Stimulated activated naive CD4-positive, alpha-beta T cell (primary cell): ENCODE measurements at places on chromosomes 1 and 21.

- DNase-seq = no peak
Measured at GRCh38 chr1:3922201-3922725, 22.2 kb upstream of the C1orf174 start.

DNA sequence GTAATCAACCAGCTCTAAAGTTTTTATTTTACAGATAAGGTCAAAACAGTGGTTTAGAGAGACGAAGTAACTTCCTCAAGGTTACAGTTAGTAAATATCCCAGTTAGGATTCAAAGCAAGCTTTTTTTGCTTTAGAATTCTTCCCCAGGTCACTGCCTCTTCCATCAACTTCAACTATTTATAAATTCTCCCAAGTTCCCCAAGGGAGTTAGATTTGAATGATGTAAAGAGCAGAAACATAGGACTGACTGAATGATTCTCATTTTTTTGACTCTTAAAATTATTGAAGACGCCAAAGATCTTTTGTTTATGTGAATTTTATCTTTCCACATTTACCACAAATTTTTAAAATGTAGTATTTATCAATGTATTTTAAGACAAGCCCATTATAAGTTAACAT, 4.1 kb downstream of the POGZ start:
- DNase-seq = no peak

DNA sequence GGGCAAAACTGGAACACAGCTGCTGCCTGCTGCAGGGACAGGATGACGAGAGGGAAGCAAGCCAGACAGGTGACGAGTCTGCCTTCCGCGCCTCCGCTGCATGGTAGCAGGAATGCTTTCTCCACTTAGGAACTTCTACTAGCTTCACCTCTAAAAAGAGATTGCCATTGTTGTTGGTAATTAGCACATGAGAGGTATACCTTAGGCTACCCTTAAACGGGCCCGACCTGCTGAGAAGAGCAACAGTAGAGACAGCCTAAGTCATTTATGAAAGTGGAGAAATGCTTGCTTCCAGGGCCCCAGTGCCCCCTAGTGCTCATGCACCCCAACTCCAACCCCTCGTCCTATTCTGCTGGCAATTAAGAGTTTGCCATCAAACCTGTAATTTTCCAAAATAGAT, 96.9 kb upstream of the AKT3 start:
- DNase-seq = peak; percentile 7

GRCh38 chr1:153527023-153527682, 8.6 kb downstream of the S100A6 start:
- DNase-seq = no peak

DNA sequence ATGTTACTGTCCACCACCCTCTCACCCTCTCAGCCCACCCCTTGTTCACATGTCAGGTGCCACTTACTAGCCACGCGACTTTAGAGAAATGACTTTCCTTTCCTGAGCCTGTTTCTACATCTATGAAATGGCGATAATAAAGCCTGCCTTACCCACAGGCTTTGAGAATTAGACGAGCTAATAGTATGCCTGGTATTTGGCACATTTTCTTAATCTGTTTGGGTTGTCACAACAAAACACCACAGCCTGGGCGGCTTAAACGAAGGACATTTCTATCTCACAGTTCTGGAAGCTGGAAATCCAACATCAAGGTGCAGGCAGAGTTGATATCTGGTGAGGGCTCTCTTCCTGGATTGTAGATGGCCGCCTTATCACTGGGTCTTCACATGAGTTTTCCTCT, 273.9 kb upstream of the FMN2 start:
- no peak for DNase-seq

DNA sequence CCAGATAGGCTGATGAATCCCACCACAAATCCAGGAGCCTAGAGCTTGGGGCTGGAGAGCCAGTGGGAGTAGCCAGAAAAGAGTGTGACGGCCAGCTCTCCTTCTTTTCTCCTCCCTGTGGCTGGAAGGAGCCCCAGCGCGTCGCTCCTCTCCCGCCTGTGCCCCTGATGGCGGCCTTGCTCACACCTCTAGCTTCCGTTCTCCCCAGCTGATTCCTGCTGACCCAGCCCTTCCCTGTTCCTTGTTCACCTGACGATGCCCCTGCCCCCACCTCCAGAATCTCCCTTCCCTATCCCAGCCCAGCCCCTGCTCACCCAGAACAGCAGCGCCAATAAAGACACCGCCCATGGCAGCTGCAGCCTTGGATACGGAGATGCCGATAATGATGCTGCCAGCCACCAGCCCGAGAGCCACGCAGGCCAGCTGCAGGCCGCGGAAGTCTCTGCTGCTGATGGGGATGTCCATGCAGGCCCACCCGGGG, 656 bp downstream of the KNCN start:
- DNase-seq = no peak

GRCh38 chr1:245611251-245611650, 456.5 kb downstream of the KIF26B start:
- DNase-seq = no peak

- DNase-seq = no peak
Measured at GRCh38 chr1:163361123-163361934, 39.6 kb downstream of the NUF2 start.

DNA sequence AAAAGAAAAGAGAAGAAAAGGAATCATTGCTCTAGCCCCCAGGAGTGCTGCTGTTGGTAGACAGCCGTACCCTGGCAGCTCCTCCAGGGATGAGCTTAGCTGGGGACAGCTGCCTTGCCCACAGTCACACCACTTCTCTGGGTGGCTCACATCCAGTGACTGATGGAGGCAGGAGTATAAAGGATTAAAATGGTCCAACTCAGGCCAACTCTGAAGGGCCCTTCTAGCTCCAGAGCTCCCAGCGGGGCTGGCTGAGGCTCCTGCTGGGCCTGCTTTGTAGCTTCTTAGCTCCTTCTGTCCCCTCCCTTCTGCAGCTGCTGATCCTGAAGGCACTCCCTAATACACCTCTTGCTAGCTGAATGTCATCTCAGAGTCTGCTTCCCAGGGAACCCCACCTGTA, 4.4 kb downstream of the CITED4 start:
- no peak for DNase-seq

- no peak for DNase-seq
Measured at GRCh38 chr1:116388122-116388521, 15.1 kb downstream of the ATP1A1 start.

GRCh38 chr1:169047074-169047473, 59.4 kb upstream of the ATP1B1 start:
- no peak for DNase-seq

DNA sequence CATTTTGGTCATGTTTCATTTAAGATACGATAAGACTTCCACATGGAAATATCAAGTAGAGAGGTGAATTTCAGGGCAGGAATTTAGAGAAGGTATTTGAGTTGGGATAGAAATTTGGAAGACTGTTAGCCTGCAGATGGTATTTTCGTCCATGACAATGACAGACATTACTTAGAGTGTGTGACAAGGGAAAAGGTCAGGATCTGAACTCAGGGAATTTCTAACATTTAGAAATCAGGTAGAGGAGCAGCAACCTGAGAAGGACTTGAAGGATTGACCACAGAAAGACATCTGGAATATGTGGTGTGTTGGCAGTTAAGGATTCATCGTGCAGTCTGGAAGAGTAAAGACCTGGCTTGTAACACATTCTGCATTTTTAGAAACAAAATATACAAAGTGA, 57.9 kb downstream of the RABGAP1L start:
- no peak for DNase-seq

DNA sequence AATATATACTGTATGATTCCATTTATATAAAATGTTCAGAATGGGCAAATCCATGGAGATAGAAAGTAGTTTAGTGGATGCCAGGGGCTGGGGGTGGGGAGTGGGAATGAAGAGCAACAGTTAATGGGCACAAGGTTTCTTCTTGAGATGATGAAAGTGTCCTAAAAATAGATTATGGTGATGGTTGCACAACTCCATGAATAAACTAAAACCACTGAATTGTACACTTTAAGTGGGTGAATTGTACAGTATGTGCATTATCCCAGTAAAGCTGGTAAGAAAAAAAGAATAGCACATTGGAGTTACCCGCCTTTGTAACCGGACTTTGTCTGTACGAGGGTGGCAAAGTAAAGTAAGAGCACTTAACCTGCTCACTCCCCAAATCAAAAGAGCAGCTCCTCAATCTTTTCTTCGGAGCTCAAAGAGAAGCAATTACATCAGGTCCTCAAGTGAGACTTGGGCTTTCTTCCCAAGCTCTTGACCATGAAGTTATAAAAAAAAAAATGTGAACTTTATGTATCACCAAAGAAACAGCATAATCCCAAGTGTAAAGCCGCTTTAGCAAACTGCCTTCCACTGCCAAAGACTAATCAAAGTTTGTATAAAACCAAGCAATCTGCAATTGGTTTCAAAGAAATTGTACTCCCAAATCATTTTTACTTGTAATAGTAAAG, 32.1 kb downstream of the ALDH9A1 start:
- no peak for DNase-seq

GRCh38 chr1:39925721-39926342, 24.1 kb upstream of the MYCL start:
- DNase-seq = no peak

DNA sequence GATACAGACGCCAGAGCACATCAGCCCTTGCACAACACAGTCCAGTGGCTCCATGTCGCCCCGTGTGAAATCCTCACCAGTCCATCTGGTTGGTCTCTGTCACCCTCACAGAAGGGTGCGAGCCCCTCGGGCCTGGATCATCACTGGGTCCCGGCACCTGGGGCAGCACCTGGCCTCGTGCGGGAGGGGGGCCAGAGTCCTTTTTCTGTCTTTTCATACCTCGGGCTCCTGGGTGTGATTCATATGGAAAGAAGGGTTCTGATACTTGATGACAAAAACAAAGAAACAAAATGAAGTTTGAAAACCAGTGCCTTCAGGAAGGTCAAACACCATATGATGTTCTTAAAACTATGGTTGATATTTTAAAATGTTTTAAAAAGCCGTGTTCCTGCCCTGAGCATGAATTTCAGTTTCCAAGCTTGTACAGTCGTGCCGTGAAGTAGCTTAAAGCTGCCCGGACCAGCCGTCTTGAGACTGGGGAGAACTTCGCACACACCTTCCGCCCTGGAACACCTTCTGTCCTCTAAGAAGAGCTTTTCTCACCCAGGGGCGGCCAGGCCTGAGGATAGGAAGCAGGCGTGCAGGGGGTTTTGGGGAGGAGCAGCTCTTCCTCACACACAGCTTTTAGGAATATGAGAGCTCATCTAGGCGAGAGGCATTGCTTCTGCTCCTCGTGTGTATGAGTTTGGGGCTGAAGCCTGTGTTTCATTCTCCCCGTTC, 35.2 kb downstream of the SLC37A1 start:
- DNase-seq = no peak

GRCh38 chr1:113951719-113952118, 22.6 kb downstream of the HIPK1 start:
- DNase-seq = no peak

DNA sequence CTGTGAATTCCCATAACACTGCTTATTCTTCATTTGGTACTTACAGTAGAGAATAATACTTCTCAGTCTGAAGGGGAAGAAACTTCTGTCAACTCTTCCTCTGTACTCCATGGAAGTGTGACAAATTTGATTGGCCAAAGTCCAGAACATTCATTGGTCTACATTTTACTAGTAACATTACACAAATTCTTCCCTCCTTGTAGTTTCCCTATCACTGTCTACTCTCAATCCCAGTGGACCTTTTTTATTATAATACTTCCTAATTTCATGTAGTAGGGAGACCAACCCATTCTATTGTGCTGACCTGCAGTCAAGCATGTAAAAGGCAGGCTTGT, 74.7 kb downstream of the ALG6 start:
- DNase-seq = no peak

GRCh38 chr1:62962014-62962812, 178.3 kb downstream of the ATG4C start:
- no peak for DNase-seq

DNA sequence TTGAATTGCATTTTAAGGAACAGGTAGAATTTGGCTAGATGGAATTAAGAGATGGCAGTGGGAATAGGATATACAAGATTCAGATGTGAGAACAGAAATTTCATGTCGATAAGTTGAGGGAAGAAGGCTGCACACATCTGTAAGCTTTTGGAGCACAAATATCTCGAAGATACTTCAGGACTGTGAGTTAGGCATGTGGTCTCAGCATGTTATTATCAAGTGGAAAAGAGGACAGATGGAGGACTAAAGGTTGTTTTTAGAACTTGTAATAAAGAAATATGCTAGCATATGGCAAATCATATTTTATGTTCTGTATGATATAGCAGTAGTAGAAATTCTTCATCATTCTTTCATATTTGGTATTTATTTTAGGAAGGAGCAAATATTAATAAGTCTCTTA, 61.5 kb downstream of the KIF1B start:
- DNase-seq = no peak

DNA sequence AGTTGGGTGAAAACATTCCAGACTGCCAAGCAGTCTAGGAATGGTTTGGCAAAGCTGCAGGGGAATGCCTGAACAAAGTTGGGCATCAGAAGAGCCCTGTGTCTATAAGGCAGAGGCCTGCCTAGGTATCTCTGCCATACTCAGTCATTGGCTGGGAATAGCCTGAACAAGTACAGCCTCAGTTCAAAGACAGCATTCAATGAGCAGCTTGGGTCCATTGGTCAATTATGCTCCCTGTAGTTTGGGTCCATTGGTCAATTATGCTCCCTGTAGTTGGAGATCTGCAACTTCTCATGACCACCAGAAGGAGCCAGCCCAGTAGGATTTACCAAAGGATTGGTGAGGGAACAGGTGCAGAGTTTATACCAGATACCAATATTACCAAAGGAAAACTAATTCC, 31.6 kb downstream of the FMO3 start:
- no peak for DNase-seq

- no peak for DNase-seq
Measured at GRCh38 chr1:244837597-244838258, 2.3 kb downstream of the COX20 start.

DNA sequence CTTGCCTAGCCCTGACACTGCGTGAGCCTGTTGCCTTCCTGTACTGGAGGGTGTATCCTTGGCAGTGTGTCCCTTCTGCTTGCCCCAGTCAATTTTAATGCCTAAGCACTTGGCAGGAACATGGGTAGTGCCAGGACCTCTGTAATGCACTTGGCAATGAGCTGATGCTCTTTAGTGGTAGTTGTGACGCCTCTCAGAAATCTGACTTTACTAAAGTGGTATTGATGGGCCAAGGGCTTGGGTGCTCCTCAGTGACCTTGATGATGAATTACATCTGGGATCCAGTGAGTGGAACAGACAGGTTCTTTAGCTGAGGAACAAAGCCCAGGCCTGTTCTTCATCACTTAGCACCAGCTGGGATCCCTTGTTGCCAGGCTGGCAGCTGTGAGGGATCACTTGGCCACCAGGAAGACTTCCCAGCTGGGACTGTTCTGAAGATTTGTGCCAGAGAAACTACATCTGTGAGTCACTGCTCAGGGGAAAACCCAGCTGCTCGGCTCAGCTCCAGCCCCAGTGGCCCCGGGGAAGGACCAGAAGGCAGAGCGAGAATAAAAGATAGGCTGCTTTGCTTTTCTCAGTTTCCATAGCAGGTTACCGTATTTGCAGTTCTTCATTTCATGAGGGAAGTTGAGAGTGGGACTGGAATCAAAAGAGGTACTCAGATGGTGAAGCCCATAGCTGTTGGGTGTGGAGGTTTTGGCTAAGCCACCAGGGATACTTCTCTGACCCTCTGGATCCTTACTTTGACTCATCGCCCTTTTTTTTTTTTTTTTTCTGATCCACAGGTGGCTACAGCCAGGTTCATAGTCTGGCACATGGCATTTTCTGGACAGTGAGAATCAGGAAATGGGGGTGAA, 28.5 kb upstream of the KCNA2 start:
- DNase-seq = peak; percentile 7

- DNase-seq = no peak
Measured at GRCh38 chr21:24705201-24705600, 902.1 kb downstream of the MRPL39 start.

GRCh38 chr1:44036409-44037139, 5.3 kb upstream of the SLC6A9 start:
- DNase-seq = peak; percentile 58
